Dorsolateral prefrontal cortex (tissue), 122 donors: ENCODE measurements at places on chromosomes 13 and 19. TPM values are rescaled to one million over a fixed set of nuclear protein-coding genes. Genes with fewer than 3 reads are reported as not detected.

ZNF763 gene
- total RNA-seq = 11.9 TPM

KASH5 gene
- total RNA-seq = not detected

RASL11A gene
- 3.6 TPM for total RNA-seq

MISP gene
- 0.27 TPM for total RNA-seq

NKG7 gene
- not detected for total RNA-seq

ACP5 gene
- 4.1 TPM for total RNA-seq

AZU1 gene
- total RNA-seq = 1.2 TPM

GNG8 gene
- total RNA-seq = not detected

RAB3A gene
- 473 TPM for total RNA-seq

- no peak for DNase-seq
Observed at GRCh38 chr19:31118986-31119385, 230.2 kb downstream of the TSHZ3 start.

- no peak for DNase-seq
Observed at GRCh38 chr19:49432141-49433073, 7.2 kb downstream of the GFY start.

- no peak for DNase-seq
Observed at GRCh38 chr19:49564616-49565045, 15.7 kb downstream of the NOSIP start.

DNA sequence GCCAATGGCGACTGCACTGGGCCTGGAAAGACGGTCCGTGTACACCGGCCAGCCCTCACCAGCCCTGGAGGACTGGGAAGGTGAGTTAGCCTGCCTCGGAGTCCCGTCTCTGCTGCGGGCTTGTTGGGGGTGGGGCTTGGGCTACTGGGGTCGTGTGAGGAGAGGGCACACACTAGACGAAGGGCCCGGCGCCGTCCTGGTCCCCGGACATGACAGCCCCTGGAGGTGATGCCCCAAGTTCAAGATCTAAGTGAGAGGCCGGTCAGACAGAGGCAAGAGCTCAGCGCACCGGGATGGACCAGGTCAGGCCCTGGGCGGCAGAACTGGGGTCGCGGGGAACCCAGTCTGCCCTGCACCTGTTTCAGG lies 1.6 kb downstream of the CILP2 start:
- no peak for DNase-seq

- DNase-seq = no peak
Observed at GRCh38 chr19:1004803-1005664, 4.8 kb downstream of the GRIN3B start.

GRCh38 chr13:75091718-75092117 lies 390.3 kb downstream of the TBC1D4 start:
- no peak for DNase-seq

GRCh38 chr19:37304190-37304883 lies 66.6 kb upstream of the ZNF527 start:
- peak; percentile 43 for DNase-seq

DNA sequence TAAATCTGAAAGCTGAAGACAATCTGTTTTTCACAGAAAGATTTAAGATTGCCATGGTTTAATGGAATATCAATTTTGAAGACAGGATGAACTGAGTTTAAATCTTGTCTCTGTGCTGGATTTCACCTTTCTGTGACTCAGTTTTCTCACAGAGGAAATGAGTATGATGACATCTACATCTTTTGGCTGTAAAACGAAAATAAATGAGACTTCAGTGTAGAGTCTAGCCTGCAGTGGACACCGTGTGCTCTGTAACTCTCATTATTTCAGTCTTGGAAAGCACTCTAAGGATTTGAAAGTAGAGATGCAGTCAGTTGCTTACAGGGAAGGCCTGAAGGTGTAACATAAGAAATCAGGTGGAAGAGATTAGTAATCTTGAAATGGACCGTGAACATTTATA lies 150.4 kb downstream of the NALCN start:
- no peak for DNase-seq

- no peak for DNase-seq
Observed at GRCh38 chr19:5261156-5261890, 79.3 kb downstream of the PTPRS start.

- peak; percentile 61 for DNase-seq
Observed at GRCh38 chr19:4576016-4576933, 16.8 kb upstream of the SEMA6B start.

- no peak for DNase-seq
Observed at GRCh38 chr13:106424805-106425204, 110.7 kb downstream of the EFNB2 start.

GRCh38 chr13:37775871-37776270 lies 93.7 kb downstream of the TRPC4 start:
- DNase-seq = no peak

DNA sequence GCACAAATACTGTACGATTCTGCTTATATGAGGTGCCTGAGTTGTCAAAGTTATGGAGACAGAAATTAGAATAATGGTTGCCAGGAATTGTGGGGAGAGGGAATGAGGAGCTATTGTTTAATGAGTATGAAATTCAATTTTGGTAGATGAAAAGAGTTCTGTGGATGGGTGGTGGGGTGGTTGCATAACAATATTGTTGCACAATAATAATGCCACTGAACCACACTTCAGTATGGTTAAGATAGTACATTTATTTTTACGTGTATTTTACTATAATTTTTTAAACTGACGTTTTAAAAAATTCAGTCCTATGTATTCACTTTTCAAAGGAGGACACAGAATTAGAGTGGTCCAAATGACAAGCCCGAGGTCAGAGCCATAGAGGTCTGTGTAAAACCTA lies 1.8 kb upstream of the OXGR1 start:
- DNase-seq = no peak

DNA sequence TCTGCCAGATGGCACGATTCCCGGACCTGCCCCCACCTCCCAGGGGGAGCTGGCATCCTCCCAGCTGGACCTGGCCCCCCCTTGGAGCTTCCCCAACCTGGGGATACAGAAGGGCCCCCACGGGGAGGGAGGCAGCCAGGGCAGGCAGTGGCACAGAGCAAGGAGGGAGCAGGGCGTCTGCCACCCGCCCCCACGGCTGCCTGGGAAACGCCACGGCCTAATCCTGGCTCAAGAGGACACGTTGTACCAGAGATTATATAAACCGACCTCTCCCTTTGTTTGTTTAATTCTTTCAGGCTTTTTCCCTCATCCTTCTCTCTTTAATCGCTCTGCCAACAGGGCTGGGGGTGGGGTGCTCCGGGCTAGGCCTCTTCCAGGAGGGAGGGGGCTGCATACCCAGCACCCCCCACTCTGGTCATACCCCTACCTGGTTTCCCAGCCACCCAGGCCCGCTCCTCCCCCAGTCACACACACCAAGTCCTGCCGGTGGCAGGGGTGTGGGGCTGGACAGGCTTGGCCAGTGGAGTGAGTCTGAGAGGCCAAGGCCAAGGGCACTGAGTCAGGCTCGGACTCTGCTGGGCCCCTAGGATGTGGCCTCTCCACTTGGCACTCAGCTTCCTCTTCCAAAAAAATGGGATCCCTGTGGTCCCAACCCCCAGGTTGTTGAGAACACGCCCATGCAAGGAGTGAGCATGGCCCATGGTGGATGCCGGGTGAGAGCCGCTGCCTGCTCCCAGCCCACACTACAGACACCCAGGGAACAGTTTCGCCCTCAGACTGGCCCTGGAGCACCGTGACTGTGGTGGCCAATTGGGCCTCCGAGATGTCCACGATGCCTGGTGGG lies 29.5 kb upstream of the NFIC start:
- peak; percentile 69 for DNase-seq

DNA sequence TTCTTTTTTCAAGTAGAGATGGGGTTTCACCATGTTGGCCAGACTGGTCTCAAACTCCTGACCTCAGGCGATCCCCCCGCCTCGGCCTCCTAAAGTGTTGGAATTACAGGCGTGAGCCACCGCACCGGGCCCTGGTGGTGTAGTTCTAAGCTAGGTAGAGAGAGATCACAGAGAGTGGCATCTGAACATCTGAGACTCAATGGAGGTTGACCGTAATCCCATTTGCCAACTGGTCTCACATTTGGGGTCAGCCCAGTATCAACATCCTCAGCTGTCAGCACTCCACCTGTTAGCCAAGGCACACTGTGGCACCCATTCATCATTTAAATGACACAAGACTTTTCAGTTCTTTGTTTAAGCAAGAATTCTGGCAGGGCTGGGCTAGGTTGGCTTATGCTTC lies 8.1 kb downstream of the SELENOW start:
- no peak for DNase-seq
